Mucosa of descending colon (tissue), 3 donors: ENCODE measurements at places on chromosomes 5 and 9.

GRCh38 chr9:124457079-124457886 is 7.0 kb downstream of the ADGRD2 start:
- no peak for DNase-seq

DNA sequence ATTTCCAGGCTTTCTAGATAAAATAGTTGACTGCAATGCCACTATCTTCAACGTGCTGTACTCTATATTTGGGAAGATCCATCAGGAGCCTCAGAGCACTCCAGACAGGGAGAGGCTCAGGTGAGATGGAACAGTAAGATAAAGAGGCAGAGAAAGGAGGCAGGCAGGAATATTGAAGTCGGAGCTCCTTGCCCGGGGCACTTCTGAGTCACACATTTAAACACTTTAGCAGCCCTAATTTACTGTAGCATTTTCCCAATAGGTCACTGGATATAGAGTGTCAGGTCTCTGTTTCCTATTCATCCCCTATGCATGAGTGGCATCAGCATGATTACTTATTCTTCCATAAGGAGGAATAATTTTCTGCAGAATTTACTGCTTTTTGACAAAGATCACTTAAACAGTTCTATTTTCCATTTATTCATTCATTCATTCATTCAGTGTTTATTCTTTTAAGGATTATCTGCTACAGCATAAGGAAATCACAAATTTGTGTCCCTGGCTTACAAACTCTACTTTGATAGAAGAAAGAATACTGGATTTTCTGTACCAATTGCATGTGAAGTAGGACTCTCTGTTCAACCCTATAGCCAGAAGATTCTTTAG is 170.7 kb downstream of the MAPKAP1 start:
- no peak for DNase-seq

DNA sequence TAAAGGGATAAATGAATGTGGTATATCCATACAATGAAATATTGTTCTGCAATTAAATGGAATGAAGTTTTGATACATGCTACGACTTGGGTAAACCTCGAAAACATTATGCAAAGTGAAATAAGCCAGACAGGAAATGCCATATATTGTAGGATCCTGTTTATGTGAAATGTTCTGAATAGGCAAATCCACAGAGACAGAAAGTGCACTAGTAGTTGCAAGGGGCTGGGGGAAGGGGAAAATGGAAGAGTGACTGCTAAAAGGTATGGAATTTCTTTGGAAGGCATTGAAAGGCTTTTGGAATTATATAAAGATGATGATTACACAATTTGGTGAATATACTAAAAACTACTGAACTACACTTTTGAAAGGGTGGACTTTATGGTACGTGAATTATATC is 97.0 kb downstream of the FOXD1 start:
- DNase-seq: no peak

GRCh38 chr5:34051374-34051980 is 8.5 kb upstream of the C1QTNF3 start:
- no peak for DNase-seq

DNA sequence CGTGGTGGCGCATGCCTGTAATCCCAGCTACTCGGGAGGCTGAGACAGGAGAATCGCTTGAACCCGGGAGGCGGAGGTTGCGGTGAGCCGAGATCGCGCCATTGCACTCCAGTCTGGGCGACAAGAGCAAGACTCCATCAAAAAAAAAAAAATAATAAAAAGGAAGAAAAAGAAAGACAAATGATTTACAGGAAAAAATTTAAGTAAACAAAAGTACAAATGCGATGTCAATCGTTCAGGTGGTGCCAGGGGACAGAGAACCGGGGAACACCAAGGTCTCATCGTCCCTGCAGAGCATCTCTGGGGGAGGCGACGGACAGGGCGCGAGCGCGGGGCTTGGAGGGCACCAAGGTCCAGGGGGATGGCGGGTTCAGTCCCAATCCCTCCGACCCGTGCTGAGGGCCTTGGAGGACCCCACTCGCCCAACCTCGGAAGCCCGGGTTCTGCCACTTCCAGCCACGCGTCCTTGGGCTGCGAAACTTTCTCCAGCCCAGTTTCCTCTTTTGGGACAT is 607 bp upstream of the HNRNPAB start:
- no peak for DNase-seq

GRCh38 chr5:43044181-43044914 is 4.2 kb upstream of the ANXA2R start:
- DNase-seq: no peak

DNA sequence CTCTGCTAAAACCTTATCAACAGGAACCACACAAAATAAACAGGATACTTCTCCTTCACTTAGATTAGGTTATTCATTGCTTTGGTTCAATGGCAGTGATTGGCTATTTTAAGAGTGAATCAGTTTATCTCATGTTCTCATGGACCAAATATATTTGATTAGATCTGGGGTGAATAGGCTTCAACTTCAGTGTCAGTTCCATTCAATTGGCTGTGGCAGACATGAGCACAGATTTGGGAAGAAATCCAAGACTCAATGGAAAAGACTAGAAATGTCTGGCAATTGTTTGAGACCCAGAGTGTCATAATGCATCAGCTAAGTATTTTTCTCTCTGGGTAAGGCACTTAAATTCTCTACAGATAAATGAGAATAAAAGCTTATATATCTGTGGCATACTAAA is 37.1 kb downstream of the CDH18 start:
- no peak for DNase-seq

DNA sequence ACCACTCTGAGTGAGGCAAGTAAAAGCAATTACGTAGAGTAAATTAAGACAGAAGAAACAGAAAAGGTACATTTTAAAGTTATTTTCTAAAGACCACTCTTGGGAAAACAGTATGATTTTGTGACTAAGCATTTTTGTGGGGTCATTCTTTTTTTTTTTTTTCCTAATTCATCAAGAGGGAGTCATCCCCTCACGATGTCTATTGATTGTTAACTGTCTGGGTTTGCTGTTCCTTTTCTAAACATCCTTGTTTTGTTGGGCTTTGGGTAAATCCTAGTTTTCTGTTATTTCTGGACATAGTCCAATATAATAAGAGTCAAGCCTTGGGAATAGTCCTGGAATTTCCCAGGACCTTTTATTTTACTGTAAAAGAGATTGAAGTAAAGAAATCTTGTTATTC is 63.8 kb downstream of the ANKRD55 start:
- no peak for DNase-seq

GRCh38 chr9:126611193-126611591 is 2.5 kb upstream of the LMX1B start:
- DNase-seq: no peak

- DNase-seq: no peak
These were observed 627.7 kb downstream of the CCDC171 start for GRCh38 chr9:16180546-16180945.

DNA sequence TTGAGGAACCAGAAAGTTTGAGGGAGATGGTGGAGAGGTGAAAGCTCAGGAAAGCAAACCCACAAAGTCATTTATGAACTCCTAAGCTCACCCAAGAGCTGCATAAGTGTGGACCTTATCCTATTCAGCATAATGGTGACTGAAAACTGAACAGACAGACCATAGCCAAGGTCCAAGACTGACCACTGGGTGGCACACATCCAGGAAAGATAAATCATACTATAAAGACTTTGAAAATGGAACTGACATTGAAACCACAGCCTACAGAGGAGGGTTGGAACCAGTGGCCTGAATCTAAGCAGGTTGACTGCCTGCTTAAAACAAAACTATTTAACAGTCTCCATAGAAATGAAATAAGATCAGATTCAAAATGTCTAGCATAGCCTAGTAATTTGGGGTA is 121.0 kb upstream of the RGS7BP start:
- DNase-seq: no peak

- DNase-seq: no peak
These were observed 55.1 kb upstream of the SLC1A1 start for GRCh38 chr9:4435197-4435596.

DNA sequence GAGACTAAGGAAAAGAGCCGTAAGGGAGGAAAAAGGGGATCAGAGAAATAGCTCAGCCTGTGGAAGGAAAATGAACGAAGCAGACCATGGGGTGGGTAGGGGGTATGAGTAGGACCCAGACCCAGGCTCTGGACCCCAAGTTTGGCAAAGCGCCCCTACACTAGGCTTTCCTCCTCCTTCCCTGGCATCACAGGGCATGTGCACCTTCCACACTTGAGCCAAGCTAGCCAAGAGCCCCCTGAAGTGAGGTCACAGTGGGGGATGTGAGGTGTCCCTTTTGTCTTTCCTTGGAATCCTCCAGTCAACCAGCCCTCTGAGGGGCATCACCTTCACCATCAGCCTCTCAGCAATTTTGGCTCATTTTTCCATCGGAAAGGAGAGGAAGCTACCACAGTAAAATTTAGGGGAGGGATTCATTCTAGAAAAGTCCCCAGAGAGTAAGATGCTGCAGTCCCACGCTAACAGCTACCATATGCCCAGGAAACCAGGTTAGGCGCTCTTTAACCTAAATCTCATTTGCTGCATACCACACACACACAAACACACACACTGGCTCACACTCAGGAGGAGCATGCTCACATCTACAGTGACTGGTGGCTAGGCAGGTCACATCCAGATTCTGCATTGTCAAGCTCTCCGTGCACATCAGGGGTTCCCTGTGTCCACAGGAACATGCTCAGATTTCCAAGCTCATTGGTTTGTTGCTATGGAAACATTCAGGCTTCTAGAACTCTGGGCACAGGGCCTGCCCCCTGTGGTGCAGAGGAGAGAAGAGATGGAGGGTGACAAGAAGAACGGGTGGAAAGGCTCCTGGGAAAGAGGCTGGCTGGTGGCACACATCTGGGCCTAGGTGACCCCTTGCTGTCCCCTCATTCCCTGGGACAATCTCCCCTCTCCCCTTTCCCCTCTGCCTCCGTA is 9.9 kb downstream of the REEP2 start:
- DNase-seq: no peak

GRCh38 chr5:14204011-14204670 is 61.0 kb downstream of the TRIO start:
- no peak for DNase-seq

GRCh38 chr9:78470216-78470615 is 173.3 kb downstream of the PSAT1 start:
- no peak for DNase-seq

DNA sequence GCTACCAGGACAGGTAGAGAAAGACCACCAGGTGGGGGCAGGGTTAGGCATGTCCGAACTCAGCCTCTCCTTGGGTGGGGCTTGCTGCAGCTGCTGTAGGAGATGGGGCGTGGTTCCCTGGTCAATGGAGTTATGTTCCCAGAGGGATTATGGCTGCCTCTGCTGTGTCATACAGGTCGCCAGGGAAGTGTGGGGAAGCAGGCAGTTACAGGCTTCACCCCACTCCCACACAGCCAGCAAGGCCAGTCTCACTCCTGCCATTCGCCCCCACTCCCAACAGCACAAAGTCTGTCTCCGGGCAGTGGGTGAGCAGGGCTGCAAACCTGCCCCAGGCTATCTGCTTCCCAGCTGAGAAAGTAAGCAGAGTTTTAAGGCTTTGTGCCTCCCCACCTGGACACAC is 20.0 kb upstream of the CEP72 start:
- DNase-seq: no peak

GRCh38 chr5:180120237-180121101 is 48.9 kb upstream of the RNF130 start:
- DNase-seq: peak; percentile 8

- DNase-seq: no peak
These were observed 370.8 kb downstream of the TMEM38B start for GRCh38 chr9:106065136-106065535.

GRCh38 chr5:136090319-136090718 is 42.3 kb upstream of the SMAD5 start:
- DNase-seq: peak; percentile 58

DNA sequence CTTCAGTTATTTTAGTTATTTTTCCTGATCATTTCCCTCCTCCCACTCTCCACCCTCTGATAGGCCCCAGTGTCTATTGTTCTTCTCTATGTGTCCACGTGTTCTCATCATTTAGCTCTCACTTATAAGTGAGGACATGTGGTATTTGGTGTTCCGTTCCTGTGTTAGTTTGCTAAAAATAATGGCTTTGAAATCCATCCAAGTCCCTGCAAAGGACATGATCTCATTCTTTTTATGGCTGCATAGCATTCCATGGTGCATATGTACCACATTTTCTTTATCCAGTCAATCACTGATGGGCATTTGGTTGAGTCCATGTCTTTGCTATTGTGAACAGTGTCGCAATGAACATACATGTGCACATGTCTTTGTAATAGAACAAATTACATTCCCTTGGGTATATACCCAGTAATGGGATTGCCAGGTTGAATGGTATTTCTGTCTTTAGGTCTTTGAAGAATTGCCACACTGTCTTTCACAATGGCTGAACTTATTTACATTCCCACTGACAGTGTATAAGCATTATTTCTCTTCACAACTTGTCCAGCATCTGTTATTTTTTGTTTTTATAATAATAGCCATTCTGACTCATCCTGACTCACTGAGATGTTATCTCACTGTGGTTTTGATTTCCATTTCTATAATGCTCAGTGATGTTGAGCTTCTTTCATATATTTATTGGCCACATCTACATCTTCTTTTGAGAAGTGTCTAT is 17.2 kb upstream of the DIRAS2 start:
- DNase-seq: no peak

DNA sequence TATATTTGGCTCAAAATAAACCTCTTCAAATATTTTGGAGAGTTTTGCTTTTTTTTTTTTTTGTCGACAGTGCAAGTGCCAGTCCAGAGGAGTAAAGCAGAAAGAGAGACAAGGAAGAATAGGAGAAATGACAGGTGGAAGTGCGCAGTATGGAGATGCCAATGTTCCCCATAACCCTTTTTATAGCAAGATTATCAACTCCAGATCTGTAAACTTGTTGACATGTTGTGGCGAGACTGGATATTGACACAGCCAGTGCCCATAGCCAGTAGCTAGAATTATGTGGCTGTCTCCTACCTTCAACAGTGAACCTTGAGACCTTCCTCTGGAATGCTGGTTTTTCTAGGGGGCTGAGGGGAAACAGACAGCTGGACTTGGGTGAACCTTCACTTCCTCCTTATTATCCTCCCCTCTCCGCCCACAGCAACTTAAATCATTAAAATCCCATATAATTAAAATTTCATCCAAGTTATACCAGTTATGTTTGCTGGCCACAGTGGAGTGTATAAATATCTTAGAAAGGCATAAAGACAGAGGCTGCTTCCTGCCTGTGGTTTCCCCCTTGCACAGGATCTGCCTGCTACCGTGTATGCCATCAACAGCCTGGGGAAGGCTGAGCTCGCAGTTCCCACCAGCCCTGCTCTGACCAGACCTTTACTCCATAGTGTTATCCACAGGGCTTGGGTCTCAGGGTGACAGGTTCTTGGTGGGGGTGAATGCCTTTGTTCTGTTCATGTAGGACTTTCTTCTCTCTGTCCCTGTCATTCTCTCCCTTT is 112.3 kb upstream of the ANKH start:
- DNase-seq: peak; percentile 35
